ENCODE measurements at places on chromosomes 4 and X.

DNA sequence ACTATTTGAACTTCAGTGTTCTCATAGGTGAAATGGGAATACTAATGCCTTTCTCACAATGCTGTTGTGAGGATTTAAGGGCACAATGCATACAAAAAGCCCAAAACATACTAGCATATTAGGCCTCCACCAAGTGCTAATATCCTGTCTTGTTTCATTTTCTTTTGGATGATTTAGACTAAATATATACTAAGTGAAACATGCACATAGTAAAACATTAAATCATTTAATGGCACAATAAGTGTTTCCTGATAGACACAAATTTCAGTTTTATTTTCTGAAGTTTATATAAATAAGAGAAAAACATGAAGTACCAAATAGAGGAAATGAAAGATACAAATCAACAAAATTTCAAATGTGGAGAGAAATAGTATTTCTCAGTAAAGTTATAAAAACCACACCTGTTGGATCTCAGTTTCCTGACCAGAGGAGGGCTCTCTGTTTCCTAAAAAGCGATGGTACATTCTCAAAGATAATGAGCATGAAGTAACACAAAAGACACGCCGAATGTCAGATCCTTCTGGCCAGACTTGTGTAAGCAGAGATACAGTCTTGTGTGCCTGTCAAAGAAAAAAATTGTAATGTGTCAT, 25.1 kb downstream of the DDX60 start:
- no peak for DNase-seq

GRCh38 chr4:138509346-138509745, 267.2 kb upstream of the SLC7A11 start:
- no peak for DNase-seq

GRCh38 chr4:29467044-29467717, 1253.0 kb upstream of the PCDH7 start:
- no peak for DNase-seq

GRCh38 chrX:119809185-119809666, 17.8 kb upstream of the RPL39 start:
- no peak for DNase-seq

- no peak for DNase-seq
These were observed 189.9 kb upstream of the CXCL13 start for GRCh38 chr4:77415689-77416088.

DNA sequence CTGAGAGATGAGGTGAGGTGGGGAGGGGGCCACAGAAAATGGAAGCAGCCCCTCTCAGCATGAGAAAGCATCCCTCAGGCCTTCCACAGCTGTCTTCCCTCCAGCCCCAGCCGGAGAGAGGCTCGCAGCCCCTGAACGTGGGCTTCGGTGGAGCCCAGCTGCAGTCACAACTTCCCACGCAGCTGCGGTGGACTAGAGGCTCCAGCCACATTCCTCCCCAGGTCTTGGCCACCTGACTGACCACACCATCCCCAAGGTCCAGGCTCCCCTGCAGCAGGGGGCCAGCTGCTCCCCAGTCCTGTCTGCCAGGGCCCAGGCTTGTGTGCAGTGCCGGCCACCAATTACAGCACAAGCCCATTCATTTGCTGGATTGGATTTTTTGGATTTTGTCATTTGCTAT, 212.3 kb upstream of the BCOR start:
- DNase-seq, result no peak

DNA sequence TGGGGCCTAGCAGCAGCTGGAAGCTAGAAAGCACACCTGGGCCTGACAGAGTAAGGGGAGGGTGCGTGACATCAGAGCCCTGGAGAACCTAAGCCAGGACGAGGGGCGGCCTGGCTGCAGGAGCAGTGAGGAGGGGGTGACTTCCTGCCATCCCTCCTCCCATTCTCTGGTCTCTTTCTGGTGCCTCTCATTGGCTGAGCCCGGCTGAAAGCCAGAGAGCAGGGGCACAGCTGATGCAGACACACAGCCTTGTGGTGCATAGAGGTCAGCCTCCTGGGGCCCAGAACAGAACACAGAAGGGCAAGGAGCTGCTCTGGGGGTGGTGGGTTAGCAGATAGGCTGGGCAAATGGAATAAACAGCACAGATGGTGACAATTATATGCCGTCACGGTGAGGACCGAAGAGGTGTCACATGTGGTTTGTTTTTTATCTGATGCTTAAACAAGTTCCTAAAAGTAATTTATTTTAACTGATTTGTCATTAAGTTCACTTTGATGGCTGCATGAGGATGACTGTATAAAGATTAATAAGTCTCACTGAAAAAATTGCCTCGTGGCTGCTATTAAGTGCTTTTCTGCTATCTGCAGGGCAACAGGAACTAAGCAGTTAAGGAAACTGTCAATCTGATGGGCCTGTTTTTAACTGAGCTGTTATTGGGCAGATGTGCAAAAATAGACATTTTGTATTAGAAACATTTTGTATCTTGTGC, 102.0 kb downstream of the FNIP2 start:
- DNase-seq, result no peak

DNA sequence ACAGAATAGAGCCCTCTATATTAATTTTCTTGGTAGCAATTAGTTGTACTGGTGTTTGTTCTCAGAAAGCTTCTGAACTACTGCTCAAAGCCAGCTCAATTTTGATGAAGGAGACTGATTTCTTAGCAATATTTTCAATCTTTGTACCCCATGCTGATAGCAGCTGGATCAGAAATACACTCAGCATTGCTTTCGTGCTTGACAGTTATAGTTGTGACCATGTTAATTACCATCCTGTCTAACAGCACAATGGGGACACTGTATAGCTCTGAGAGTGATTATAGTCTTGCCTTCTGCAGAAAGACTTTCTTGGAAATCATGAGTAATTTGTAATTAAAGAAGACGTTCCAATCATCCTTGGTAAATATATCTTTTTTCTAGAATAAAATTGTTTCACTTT, 79.7 kb upstream of the GNPDA2 start:
- DNase-seq, result no peak

DNA sequence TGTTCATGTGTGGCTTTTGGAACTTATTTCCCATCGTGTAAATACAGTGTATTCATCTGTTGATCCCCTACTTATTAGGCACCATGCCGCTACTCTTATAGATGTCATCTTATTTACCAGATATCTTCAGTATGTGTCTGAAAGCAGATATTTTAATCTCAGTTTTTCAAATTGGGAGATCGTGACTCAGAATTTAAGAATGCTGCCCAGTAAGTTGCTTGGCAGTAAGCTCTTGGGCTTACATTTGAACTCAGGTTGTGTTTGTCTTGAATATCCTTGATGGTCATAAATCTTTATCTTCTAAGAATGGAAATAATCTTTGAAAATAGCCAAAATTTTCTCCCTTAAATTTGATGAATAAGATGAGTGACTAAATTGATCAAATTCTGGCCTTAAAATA, 45.9 kb upstream of the RPA4 start:
- no peak for DNase-seq

- no peak for DNase-seq
These were observed 69.4 kb upstream of the MAGED1 start for GRCh38 chrX:51824061-51824460.

GRCh38 chr4:61200187-61200915, at the start of gene ADGRL3:
Gene ADGRL3 (plus strand): TSS chr4:61200326.
- no peak for DNase-seq

DNA sequence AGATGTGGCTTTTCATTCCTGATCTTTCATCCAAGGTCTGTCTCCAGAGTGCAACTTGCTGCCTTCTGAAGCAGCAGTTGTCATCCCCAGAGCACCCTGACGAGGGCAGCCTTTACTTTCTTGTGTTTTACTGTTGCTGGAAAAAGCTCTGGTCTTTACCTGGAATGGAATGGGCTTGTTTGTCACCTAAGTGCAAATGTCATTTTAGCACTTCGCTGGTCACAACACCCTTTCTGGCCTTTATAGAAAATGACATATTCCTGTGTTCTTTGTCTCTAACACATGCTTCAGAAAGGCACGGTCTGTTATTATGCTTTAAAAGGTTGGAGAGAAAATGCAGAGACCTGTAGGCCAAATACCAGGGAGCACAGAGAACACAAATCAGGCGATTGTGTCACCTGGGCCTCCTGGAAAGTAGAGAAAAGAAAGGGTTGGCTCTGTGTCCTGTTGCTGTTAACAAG, 332.7 kb upstream of the IGFBP7 start:
- no peak for DNase-seq

- no peak for DNase-seq
These were observed 114.7 kb upstream of the SLC6A14 start for GRCh38 chrX:116321711-116322110.
